ENCODE measurements at places on chromosomes 11 and 22. TPM values are rescaled to one million over a fixed set of nuclear protein-coding genes. Genes with fewer than 3 reads are reported as not detected.

The EPS8L2 gene
- 48.2 TPM for polyA plus RNA-seq

The KDM4E gene
- polyA plus RNA-seq: not detected

The SCUBE1 gene
- not detected for polyA plus RNA-seq

The CCDC87 gene
- 0.39 TPM for polyA plus RNA-seq

GRCh38 chr22:19982991-19983578 is 33.5 kb downstream of the ARVCF start:
- H3K27me3 ChIP-seq: no peaks in the 10 kb centered on the region
- H3K36me3 ChIP-seq: no peaks in the 10 kb centered on the region
- no peak for DNase-seq
- peaks cover 7% of the 10 kb centered on the region for H3K4me1 ChIP-seq
- no peak overlapping the region for H3K4me3 ChIP-seq

DNA sequence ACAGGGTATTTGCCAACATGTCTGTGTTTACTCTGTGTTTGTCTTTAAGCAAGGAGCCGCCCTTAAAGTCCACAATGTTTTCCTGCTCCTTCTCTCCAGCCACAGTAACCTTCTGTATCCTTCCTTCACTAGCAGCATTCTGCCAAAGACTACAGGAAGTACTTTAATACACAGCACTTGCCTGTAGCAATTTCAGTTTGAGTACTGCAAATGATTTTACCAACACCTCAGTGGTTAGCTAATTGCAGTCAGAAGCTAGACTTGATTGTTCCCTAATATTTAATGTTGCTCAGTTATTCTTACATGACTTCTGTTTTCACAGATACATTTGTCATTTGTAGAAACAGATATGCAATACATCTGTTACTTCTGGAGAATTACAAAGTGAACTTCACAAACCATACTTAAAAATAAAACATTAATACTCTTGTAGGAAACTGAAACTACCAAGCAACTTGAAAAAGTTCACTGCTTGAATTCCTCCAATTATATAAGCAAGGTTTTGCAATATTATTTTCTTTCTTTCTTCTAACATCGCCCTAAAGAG is 69.1 kb downstream of the FCHSD2 start:
- H3K4me3 ChIP-seq: no peak overlapping the region
- no peaks in the 10 kb centered on the region for H3K27me3 ChIP-seq
- H3K36me3 ChIP-seq: 0 out of 2 replicates have a peak, but pooled peaks cover 7% of the 10 kb centered on the region
- no peak overlapping the region for H3K27ac ChIP-seq
- peak; percentile 43 for DNase-seq

DNA sequence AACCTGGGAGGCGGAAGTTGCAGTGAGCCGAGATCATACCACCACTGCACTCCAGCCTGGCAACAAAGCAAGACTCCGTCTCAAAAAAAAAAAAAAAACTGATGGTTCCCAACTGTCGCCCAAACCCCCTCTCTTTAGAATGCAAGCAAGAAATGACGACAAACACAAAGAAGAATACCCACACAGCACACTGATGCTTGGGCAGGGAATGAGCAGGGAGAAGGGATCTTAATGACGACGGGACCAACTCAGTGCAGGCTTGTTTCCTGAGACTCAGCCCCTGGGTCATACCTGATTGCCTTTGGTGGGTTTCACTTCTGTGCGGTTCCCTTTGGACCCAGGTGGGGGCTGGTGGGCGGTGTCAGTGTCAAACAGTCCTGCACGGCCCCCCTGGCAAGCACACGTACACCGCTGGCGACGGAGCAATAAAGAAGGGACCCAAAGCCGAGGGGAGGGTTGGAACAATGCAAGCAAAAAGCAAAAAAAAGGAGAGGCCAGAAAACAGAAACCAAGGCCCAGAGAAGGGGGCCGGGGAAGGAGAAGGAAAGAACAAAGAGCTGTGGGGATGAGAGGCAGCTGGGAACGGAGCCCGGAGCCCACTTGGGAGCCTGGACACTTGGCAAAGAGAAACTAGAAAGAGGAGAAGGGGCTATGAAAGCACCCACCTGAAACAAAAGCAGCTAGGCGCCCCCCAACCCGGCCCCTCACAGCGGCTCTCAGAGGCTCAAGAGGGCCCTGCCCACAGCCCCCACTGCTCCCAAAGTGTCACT is 99.6 kb downstream of the CELSR1 start:
- H3K4me3 ChIP-seq: no peak overlapping the region
- no peaks in the 10 kb centered on the region for H3K4me1 ChIP-seq
- DNase-seq: no peak

DNA sequence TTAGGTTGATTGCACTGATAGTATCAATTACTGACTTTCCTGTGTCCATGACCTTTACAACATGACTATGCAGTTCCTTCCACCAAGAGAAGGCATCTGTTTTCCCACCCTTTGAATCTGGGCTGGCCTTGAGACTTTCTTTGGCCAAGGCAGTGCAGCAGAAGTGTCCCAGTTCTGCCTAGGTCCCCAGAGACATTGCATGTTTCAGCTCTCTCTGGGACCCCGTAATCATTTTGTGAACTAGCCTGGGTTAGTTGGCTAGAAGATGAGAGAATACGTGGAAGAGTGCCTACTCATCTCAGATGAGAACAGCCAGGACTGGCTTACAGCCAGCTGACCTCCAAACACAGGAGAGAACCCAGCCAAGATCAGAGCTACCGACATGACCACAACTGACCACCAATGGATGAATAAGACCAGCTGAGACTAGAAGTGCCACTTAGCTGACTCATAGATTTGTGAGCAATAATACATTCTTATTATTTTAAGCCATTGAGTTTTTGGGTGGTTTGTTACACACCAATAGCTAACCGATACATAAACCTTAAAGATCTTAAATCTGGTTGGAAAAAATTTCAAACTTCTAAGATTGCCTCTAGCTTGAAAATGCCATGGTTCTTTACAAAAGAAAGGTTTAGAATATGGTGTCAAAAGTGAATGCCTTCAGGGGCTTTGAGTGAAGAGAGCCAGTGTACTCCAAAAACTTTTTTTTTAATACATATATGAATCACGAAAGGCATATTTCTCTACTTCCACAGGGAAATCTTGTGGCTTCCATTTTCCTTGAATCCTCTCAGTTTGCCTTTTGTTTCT is 145.2 kb downstream of the FBXO7 start:
- H3K27ac ChIP-seq: peak overlapping the region; percentile 44
- H3K36me3 ChIP-seq: no peaks in the 10 kb centered on the region
- H3K4me1 ChIP-seq: peaks cover 35% of the 10 kb centered on the region
- peak; percentile 86 for DNase-seq

DNA sequence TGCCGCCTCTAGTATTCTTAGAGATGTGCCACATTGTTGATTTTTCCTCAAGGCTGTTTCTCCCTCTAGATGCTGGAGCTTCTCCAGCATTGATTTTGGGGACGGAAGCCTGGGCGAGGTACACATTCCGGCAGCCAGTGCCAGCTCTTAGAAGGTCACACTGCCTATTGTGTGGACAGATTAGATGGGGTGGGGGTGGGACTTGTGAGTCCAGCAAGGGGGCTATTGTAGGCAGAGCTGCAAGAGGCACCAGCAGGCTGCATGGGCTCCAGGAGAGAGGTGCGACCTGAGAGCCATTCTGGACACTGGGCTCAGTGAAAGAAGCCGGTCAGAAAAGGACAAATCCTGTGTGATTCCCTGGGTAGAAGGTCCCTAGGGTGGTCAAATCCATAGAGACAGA is 12.4 kb downstream of the C11orf21 start:
- no peak overlapping the region for H3K27ac ChIP-seq
- peaks cover 40% of the 10 kb centered on the region for H3K27me3 ChIP-seq
- no peak overlapping the region for H3K4me3 ChIP-seq
- no peak for DNase-seq
- no peaks in the 10 kb centered on the region for H3K36me3 ChIP-seq

DNA sequence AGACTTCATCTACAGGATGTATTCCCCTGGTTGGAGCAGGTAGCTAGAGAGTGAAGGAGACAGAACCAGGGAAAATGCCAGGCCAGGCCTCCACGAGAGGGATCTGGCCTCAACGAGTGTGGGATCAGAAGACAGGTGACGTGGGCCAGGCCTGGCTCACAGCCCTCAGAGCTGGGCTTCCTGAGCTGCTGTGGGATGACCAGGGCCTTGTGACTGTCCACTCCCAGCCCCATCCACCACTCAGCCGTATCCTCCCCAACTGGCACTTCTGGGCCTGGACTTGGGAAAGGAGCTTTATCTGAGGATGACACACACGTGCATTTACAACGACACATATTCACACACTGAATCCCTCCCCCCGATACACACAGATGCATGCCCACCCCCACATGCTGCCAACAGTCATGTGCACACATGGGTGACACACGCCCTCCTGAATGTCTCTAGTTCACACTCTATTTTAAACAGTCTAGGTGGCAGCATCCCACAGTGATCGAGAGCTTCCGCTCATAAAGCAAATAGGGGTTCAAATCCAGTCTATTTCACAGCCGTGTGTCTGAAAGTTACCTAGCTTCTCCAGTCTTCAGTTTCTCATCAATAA is 93.1 kb downstream of the TP53I11 start:
- DNase-seq: no peak
- no peak overlapping the region for H3K27ac ChIP-seq
- no peaks in the 10 kb centered on the region for H3K27me3 ChIP-seq
- peaks cover 21% of the 10 kb centered on the region for H3K4me1 ChIP-seq
- no peak overlapping the region for H3K4me3 ChIP-seq

GRCh38 chr11:69705901-69706787 is 2.3 kb upstream of the FGF19 start:
- no peaks in the 10 kb centered on the region for H3K4me1 ChIP-seq
- DNase-seq: no peak
- H3K27me3 ChIP-seq: peaks cover 82% of the 10 kb centered on the region

- H3K4me1 ChIP-seq: no peaks in the 10 kb centered on the region
- no peak for DNase-seq
- no peaks in the 10 kb centered on the region for H3K36me3 ChIP-seq
- peaks cover 14% of the 10 kb centered on the region for H3K27me3 ChIP-seq
These were observed 6.9 kb downstream of the SCN2B start for GRCh38 chr11:118169300-118170140.

DNA sequence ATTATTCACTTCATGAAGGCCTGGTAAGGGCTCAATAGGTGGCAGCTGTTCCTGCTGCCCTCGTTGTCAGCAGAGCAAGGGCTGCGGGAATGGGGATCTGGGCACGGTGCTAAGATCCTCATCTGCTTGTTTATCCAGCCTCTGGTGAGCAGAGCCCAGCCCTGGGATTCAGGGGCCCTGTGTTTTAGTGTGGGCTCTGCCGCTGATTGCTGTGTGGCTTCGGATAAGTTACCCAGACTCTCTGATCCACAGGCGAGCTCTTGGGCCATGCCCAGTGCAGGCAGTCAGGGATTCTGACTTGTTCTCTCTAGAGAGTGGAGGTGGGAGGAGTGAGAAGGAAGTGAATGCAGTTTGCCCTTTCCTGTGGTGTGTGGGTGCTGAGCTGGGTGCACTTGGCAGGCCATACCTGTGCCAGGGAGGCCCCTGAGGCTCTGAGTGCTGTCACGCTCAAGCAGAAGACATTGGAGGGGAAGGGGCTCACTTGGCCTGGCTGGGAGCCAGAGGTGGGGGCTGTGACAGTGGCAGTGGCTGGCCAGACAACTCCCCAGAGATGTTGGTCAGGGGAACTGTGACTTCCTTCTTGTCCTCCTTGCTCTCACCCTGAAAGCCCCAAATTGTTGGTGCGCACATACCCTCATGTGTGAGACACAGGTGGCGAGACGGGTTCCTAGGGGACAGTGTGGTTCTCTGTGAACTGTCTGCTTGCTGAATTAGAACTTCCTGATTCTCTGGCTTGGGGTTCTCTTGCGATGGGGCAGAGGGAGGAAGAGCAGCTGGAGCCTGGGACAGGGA is 43.7 kb downstream of the CD82 start:
- H3K4me3 ChIP-seq: no peak overlapping the region
- DNase-seq: peak; percentile 14
- H3K4me1 ChIP-seq: peaks cover 8% of the 10 kb centered on the region
- no peaks in the 10 kb centered on the region for H3K27me3 ChIP-seq
- no peak overlapping the region for H3K27ac ChIP-seq
- H3K36me3 ChIP-seq: no peaks in the 10 kb centered on the region

DNA sequence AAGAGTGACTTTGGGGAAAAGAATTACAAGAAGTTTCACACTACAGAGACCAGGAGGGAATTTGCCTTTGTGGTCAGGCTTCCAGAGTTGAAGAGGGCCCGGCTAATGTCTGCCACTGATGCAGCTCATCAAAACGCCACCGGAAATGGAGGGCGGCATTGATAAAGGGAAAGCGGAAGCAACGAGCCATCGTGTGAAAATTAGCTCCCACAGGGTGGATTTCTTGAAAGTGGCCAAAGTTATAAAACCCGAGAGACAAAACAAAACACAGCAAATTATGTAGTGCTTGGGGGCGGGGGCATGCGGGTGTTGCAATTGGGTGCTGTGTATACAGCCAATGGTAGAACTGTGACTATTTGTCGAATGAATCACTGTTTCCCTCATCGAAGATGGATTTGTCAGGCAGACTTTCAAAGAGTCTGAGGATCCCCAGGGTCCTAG is 113.0 kb downstream of the ADAMTS15 start:
- no peaks in the 10 kb centered on the region for H3K36me3 ChIP-seq
- no peaks in the 10 kb centered on the region for H3K27me3 ChIP-seq
- H3K4me1 ChIP-seq: 0 out of 2 replicates have a peak, but pooled peaks cover 7% of the 10 kb centered on the region
- H3K4me3 ChIP-seq: no peak overlapping the region

DNA sequence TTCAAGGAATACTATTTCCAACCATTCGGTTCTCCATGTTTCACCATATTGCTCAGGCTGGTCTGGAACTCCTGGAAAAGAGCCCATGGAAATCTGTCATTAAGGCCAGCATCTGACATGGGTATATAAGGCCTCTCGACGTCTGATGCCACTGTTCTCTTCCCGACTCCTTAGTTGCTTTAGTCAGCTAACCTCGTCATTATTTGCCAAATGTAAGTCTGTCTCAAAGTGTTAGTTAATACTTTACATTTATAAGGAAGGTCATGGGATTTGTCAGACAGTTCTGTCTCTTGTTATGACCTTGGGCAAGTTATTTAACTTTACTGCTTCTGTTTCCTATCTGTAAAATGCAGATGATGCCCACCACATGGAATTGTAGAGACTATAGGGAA is 1.6 kb downstream of the MRPL48 start:
- no peaks in the 10 kb centered on the region for H3K36me3 ChIP-seq
- DNase-seq: peak; percentile 10
- peaks cover 12% of the 10 kb centered on the region for H3K4me1 ChIP-seq
- H3K4me3 ChIP-seq: peak overlapping the region; percentile 96
